ENCODE measurements at places on chromosomes 5 and 9. TPM values are rescaled to one million over a fixed set of nuclear protein-coding genes. Genes with fewer than 3 reads are reported as not detected.

- H3K27ac ChIP-seq = peak overlapping the region; percentile 29
- H3K27me3 ChIP-seq = no peaks in the 10 kb centered on the region
- H3K4me1 ChIP-seq = peaks cover 5% of the 10 kb centered on the region
- peak; percentile 71 for DNase-seq
- H3K4me3 ChIP-seq = no peak overlapping the region
Measured at GRCh38 chr9:36407122-36407723, 7.2 kb upstream of the RNF38 start.

DNA sequence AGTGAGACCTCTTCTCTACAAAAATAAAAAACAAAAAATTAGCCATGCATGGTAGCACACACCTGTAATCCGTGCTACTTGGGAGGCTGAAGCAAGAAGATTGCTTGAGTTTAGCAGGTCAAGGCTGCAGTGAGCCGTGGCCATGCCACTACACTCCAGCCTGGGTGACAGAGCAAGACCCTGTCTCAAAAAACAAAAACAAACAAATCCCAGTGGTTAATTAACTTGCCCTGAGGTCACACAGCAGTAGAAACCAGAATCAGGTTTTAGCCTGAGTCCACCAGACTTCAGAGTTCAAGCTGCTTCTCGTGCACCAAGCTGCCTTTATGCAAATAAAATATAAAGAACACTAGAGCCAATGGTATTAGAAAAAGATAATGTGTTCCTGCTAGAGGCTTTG lies 169.7 kb downstream of the GOLPH3 start:
- no peak overlapping the region for H3K27ac ChIP-seq
- H3K27me3 ChIP-seq = no peaks in the 10 kb centered on the region
- no peaks in the 10 kb centered on the region for H3K36me3 ChIP-seq
- H3K4me3 ChIP-seq = no peak overlapping the region
- DNase-seq = no peak

DNA sequence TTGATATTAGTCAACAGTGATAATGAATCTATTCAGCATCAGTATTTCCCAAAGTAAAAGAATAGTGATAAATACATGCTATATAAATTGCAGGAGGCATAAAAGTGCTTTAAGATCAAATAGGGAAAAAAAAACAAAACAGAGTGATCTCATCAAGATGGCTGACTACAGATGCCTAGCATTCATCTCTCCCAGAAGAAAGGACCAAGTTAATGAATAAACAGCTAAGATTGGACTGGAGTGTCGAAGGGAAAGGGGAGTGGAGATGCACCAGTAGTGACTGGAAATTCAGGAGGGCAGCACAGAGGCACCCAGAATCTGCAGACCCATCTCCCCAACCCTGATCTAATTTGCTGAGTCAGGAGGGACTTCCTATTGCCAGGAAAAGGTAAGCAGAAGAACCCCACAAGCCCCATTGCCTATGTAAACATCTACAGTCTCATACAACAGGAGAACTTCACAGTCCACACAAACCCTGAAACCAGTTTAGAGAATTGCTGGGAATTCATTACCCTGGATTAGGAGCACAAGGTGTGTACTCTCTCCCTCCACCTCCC lies 699.4 kb downstream of the PTPRD start:
- no peaks in the 10 kb centered on the region for H3K27me3 ChIP-seq
- no peak overlapping the region for H3K4me3 ChIP-seq
- no peaks in the 10 kb centered on the region for H3K36me3 ChIP-seq
- no peaks in the 10 kb centered on the region for H3K4me1 ChIP-seq

- no peak overlapping the region for H3K4me3 ChIP-seq
- no peak for DNase-seq
- H3K4me1 ChIP-seq = peaks cover 6% of the 10 kb centered on the region
- H3K36me3 ChIP-seq = no peaks in the 10 kb centered on the region
- H3K27me3 ChIP-seq = peaks cover 11% of the 10 kb centered on the region
Measured at GRCh38 chr9:21473236-21473635, 8.9 kb downstream of the IFNE start.

DNA sequence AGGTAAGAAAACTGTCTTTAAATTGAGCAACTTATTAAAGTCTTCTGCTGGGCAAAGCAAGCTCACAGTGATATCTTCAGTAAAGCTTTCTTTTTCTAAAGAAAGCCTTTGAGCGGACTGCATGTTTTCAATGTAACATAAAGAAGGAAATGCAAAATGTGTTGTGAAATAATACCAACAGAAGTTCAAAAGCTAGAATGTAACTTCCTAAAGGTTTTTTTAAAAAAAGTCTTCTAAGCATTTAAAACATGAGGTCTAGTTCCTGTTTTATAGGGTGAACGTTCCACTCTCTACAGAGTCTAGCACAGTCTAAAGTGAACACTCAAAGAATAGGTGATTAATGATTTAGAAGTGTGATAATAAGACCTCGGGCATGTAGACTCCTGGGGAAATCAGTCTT lies 62.9 kb downstream of the DENND1A start:
- peaks cover 38% of the 10 kb centered on the region for H3K4me1 ChIP-seq
- H3K4me3 ChIP-seq = no peak overlapping the region
- H3K36me3 ChIP-seq = peaks cover 7% of the 10 kb centered on the region
- no peaks in the 10 kb centered on the region for H3K27me3 ChIP-seq
- H3K27ac ChIP-seq = peak overlapping the region; percentile 68
- DNase-seq = no peak

GRCh38 chr9:36625006-36625615 lies 52.4 kb downstream of the MELK start:
- H3K27ac ChIP-seq = peak overlapping the region; percentile 60
- no peak overlapping the region for H3K4me3 ChIP-seq
- peaks cover 2% of the 10 kb centered on the region for H3K4me1 ChIP-seq
- no peaks in the 10 kb centered on the region for H3K27me3 ChIP-seq
- H3K36me3 ChIP-seq = peaks cover 44% of the 10 kb centered on the region
- no peak for DNase-seq

DNA sequence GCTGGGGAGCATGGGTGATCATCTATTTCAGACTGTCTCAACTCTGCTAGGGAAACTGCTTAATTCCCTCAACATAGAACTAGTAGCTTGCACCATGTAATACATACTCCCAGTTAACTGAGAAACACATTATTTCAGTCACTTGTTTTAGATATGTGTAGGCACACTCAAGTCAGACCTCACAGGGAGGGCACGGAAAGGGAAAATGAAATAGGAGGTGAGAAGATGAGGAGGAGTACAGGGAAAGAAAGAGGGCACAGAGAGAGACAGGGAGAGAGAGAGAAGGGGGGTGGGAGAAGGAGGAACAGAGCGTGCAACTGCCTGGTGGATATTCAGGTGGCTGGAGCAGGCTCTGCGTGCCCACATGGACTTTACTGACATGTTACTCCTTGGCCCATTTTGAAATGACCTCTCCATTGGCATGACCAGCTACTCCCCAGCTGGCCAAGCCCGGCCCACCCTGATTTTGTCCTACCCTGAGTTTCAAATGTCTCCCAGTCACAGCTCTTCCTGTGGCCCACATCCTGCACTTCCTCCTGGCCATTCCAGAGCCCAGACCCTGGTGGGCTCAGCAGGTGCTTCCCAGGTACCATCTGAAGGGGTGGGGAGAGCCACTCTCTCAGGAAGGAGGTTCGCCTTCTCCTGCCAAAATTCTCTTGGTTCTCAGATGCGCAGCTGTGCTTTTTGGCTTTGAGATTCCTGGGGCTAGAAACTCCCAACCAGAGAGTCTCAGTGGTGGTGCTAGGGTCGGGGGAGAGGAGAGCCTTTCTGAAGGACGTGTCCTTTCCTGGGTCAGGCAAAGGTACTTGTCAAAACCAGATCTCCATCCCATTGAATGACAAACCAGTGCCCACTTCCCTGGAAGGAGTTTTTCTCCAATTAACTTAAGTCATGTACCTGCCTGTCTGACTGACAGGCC lies 229.4 kb downstream of the FSTL4 start:
- H3K27ac ChIP-seq = no peak overlapping the region
- H3K4me3 ChIP-seq = no peak overlapping the region
- no peaks in the 10 kb centered on the region for H3K4me1 ChIP-seq
- no peak for DNase-seq

DNA sequence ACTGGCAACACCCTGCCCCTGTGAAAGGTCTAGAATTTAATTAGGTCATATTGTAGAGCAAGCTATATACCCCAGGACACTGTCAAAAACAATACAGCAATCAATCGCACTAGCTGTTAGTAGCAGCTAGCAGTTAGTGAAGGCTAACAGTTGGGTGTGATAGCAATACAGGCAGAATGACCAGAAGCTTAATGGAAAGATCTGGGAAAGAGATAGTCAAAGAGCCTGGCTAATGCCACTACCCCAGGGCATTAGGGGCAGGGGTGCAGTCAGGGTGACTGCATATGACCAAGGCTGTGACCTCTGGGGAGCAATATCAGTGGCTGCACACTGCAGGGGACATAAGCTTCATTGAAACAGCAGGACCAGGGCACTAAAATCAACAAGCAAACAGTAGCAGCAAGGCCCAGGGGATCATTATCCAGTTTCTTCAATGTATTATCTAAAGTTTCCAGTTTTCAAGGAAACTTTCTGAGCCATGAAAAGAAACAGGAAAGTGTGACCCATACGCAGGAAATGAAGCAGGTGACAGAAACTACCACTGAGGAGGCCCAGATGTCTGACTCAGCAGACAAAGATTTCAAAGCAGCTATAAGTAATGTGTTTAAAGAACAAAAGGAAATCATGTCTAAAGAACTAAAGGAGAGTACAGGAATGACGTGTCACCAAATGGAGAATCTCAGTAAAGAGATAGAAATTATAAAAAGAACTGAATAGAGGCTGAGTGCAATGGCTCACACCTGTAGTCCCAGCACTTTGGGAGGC lies 82.4 kb downstream of the ZNF354C start:
- no peak for DNase-seq
- H3K4me1 ChIP-seq = peaks cover 10% of the 10 kb centered on the region
- H3K36me3 ChIP-seq = no peaks in the 10 kb centered on the region
- H3K27ac ChIP-seq = no peak overlapping the region
- no peak overlapping the region for H3K4me3 ChIP-seq

GRCh38 chr5:131608597-131608996 lies 26.4 kb downstream of the RAPGEF6 start:
- peaks cover 13% of the 10 kb centered on the region for H3K36me3 ChIP-seq
- H3K27me3 ChIP-seq = no peaks in the 10 kb centered on the region
- peak overlapping the region; percentile 41 for H3K27ac ChIP-seq
- H3K4me3 ChIP-seq = no peak overlapping the region
- no peak for DNase-seq
- peaks cover 25% of the 10 kb centered on the region for H3K4me1 ChIP-seq

GRCh38 chr9:120151806-120152205 lies 428.2 kb downstream of the CDK5RAP2 start:
- no peak overlapping the region for H3K27ac ChIP-seq
- H3K4me1 ChIP-seq = no peaks in the 10 kb centered on the region
- no peaks in the 10 kb centered on the region for H3K36me3 ChIP-seq
- no peak for DNase-seq

DNA sequence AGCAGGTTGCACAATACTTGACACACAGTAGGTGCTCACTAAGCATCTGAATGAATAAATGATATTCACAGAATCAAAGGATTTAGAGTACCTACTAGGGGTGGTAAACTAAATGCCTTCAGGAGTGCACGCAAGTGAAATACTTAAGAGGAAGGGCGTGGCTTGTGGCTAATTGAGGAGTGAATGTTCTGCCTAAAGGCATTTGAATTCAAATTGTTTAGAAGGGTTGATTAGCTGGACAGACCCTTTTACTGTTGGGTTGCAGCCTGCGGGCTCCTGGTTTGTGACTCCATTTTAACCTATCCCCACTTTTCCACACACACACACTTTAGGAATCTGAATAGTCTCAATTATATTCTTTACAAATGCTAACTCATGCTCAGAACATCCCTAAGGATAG lies 63.1 kb downstream of the PPP2R2B start:
- H3K27ac ChIP-seq = no peak overlapping the region
- peaks cover 6% of the 10 kb centered on the region for H3K36me3 ChIP-seq
- no peaks in the 10 kb centered on the region for H3K27me3 ChIP-seq
- DNase-seq = no peak
- peaks cover 14% of the 10 kb centered on the region for H3K4me1 ChIP-seq
- H3K4me3 ChIP-seq = no peak overlapping the region

- no peak for DNase-seq
- H3K36me3 ChIP-seq = no peaks in the 10 kb centered on the region
- no peaks in the 10 kb centered on the region for H3K4me1 ChIP-seq
- no peak overlapping the region for H3K4me3 ChIP-seq
Measured at GRCh38 chr9:120184266-120184665, 395.7 kb downstream of the CDK5RAP2 start.

- no peak overlapping the region for H3K27ac ChIP-seq
- H3K36me3 ChIP-seq = no peaks in the 10 kb centered on the region
- no peaks in the 10 kb centered on the region for H3K4me1 ChIP-seq
- H3K27me3 ChIP-seq = no peaks in the 10 kb centered on the region
Measured at GRCh38 chr9:13069498-13069897, 210.0 kb downstream of the MPDZ start.

DNA sequence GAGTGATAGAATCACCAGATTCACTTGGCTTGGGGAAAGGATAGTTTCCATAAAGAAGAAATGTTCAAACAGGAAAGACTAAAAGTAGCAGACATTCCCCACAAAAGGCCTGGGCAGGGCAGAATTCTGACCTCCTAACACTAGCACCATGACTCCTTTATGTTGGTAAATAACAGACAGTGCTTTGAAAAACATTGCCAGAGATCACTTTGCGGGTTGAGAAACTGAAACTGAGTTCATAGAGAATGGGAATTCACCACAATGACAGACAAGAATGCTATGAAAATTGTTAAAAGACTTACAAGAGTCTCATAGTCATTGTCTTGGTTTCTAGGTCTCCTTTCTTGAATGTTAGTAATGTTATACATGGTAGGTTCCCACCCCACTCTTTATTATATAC lies 172.5 kb upstream of the GLRA1 start:
- no peak overlapping the region for H3K4me3 ChIP-seq
- no peaks in the 10 kb centered on the region for H3K4me1 ChIP-seq
- H3K27ac ChIP-seq = no peak overlapping the region
- H3K36me3 ChIP-seq = no peaks in the 10 kb centered on the region

GRCh38 chr5:179410291-179411160 lies 65.3 kb upstream of the ADAMTS2 start:
- no peak overlapping the region for H3K4me3 ChIP-seq
- no peaks in the 10 kb centered on the region for H3K27me3 ChIP-seq
- H3K4me1 ChIP-seq = no peaks in the 10 kb centered on the region
- H3K27ac ChIP-seq = no peak overlapping the region
- H3K36me3 ChIP-seq = no peaks in the 10 kb centered on the region

GRCh38 chr9:123814496-123814895 lies 115.4 kb downstream of the DENND1A start:
- no peaks in the 10 kb centered on the region for H3K27me3 ChIP-seq
- H3K4me1 ChIP-seq = no peaks in the 10 kb centered on the region
- H3K36me3 ChIP-seq = no peaks in the 10 kb centered on the region
- DNase-seq = no peak
- H3K27ac ChIP-seq = no peak overlapping the region
- no peak overlapping the region for H3K4me3 ChIP-seq

The NRARP gene
- 4.5 TPM for total RNA-seq

The ANXA2R gene
- 32.0 TPM for total RNA-seq

The CAMLG gene
- 28.4 TPM for total RNA-seq

The OR1Q1 gene
- total RNA-seq = 0.40 TPM

The PCA3 gene
- not detected for total RNA-seq

All from activated CD8-positive, alpha-beta memory T cell treated with anti-CD3 and anti-CD28 coated beads, Interleukin-2, amount 10 ng/mL, durations not matched to agents 7 days and 5 days (primary cell).